ENCODE measurements at places on chromosomes 7 and 10. TPM values are rescaled to one million over a fixed set of nuclear protein-coding genes. Genes with fewer than 3 reads are reported as not detected.

GRCh38 chr7:151379534-151380198 lies 30.2 kb downstream of the WDR86 start:
- no peak for ATAC-seq

- no peak for ATAC-seq
These were observed 73.9 kb upstream of the PTN start for GRCh38 chr7:137417464-137417863.

DNA sequence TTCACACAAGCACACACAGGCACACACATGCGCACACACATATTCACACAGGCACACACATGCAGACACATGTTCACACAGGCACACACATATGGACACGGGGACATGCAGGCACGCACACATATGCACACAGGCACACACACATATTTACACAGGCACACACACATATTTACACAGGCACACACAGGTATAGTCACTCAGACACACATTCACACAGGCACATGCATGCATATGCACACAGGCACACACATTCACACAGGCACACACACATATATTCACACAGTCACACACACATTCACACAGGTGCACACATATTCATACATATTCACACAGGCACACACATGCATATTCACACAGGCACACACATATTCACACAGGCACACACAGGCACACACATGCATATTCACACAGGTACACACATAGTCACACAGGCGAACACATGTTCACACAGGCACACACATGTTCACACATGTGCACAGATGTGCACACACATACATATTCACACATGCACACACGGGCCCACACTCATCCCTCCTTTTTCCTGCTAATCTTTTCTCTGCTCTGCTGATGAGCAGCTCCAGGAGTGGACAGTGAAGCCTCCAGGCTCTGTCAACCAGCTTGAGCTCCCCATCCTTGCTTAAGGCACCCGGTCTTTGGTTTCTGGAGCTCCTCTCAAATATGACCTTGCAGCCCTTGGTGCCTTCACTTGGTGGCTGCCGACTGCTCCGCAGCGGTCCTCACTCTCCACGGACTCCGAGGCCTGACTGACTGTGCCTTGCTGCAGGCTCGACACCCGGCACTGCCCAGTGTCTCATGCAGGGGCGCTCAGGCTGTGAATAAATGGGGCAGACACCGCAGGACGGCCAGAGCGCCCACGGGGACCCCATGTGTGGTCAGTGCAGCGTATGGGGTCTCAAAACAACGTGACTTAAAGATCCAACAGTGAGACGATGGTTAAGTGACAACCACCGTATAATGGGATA lies 581.2 kb upstream of the MGMT start:
- ATAC-seq, result no peak

Gene IDI2
- total RNA-seq, result not detected

GRCh38 chr7:127678947-127679346 lies 27.0 kb downstream of the SND1 start:
- ATAC-seq, result peak; percentile 86

Gene BUD31
- total RNA-seq, result 96.1 TPM

Gene CFAP69
- 0.42 TPM for total RNA-seq

GRCh38 chr10:126568809-126569385 lies 101.6 kb downstream of the C10orf90 start:
- ATAC-seq, result no peak

Gene ADGRA1
- total RNA-seq, result not detected

- no peak for ATAC-seq
These were observed 192.3 kb downstream of the EVX1 start for GRCh38 chr7:27434756-27435400.

GRCh38 chr7:107943018-107943417 lies 52.0 kb downstream of the DLD start:
- ATAC-seq, result no peak

DNA sequence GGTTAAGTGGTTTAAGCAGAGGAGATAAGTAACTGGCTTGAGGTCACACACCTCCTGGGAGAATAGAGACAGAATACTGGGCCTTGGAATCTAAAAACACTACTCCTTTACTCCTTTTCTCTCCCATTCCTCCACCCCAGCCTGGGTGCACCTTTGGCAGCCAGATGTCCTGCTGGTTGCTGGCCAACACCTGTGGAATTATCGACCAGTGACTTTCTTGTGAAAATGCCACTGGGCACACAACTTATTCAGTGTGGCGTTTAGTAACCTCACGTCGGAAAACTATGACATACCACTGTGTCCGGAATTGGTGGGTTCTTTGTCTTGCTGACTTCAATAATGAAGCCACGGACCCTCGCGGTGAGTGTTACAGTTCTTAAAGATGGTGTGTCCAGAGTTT lies 26.4 kb downstream of the RNF133 start:
- no peak for ATAC-seq

DNA sequence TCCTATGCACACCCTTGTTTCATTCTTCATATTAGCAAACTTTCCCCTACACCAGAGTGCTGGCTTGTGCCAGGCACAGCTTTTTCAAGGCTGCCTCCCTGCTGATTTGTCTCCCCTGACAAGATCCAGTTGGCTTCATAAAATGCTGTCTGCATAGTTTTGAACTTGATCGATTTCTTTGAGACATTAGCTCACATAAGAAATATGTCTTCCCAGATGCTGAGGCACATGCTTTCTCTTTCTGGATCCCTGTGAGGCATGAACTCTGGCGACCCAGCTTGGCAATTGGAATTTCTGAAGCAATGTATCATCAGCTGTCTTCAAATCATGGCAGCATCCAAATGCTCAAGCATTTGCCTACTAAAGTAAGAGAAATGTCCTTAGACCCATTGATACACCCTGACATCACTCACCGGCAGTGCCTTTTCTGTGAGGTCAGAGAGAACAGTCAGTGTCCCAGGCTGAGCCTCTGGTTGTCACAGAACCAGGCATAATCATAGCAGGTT lies 616.4 kb upstream of the GHITM start:
- no peak for ATAC-seq

DNA sequence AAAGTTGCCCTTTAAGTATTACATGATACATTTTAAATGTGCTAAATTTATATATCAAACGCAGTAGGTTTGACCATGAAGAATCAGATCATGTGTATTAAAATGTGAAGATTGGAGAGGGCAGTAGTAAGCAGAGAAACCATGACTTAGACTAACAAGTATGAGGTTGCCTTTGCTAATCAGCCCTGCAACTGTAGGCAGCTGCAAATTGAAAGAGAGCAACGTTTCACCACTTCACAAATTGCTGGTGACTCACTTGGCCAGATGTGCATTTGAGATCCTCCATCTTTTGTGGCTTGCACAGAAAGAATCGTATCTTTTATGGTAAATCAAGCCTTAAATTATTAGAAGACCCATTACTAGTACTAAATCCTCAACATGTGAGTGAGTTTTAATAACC lies 10.1 kb upstream of the SEMA3A start:
- ATAC-seq, result no peak

GRCh38 chr10:52486840-52487611 lies 172.9 kb downstream of the DKK1 start:
- no peak for ATAC-seq

- peak; percentile 27 for ATAC-seq
These were observed 868 bp downstream of the TIAL1 start for GRCh38 chr10:119595676-119596515.

GRCh38 chr10:28677888-28678686 lies 766 bp downstream of the BAMBI start:
- ATAC-seq, result no peak

DNA sequence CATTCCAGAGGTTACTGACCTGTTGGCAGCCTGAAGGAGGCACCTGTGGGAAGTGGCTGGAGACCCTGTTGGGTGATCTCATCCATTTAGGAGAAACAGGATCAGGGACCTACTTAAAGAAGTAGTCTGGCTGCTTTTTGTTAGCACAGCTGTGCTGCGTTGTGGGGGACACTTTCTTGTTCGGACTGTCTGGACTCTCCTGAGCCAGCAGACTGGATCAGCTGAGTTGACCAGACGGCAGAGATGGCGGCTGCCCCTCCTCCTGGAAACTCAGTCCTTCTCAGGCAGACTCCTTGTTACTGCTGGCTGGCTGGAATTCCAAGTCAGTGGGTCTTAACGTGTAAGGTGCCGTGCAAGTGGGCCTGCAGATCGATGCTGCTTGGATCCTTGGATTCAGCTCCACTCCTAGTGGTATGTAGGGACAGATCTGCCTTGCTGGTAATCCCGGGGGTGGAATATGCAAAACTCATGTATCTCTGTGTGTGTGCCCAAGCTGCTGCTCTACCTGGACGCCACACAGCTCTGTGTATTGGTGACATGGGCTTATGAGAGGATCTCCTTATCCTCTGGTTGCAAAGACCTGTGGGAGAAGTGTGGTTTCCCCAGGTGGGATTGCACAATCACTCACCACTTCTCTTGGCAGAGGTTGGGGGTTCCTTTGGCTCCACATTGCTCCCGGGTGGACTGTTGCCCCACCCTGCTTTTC lies 87.3 kb downstream of the CCSER2 start:
- no peak for ATAC-seq

GRCh38 chr10:99685597-99685967 lies 26.3 kb downstream of the ENTPD7 start:
- ATAC-seq, result no peak

GRCh38 chr7:40845943-40846342 lies 711.1 kb downstream of the SUGCT start:
- no peak for ATAC-seq

DNA sequence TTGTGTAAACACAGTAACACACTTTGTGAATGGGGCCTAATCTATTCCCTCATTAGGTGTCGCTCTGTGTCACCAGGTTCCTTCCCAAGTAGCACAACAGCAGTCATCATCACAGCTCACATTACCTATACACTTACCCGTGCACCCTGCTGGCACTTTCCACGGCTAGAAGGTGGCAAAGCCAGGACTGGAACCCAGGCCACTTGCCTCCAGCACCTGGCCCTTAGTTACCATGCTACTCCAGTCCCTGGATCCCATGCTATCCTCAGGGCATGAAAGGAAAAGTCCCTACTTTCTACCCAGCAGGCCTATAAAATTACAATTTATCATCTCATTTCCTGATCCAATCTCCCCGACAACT lies 18.4 kb downstream of the SMURF1 start:
- no peak for ATAC-seq

DNA sequence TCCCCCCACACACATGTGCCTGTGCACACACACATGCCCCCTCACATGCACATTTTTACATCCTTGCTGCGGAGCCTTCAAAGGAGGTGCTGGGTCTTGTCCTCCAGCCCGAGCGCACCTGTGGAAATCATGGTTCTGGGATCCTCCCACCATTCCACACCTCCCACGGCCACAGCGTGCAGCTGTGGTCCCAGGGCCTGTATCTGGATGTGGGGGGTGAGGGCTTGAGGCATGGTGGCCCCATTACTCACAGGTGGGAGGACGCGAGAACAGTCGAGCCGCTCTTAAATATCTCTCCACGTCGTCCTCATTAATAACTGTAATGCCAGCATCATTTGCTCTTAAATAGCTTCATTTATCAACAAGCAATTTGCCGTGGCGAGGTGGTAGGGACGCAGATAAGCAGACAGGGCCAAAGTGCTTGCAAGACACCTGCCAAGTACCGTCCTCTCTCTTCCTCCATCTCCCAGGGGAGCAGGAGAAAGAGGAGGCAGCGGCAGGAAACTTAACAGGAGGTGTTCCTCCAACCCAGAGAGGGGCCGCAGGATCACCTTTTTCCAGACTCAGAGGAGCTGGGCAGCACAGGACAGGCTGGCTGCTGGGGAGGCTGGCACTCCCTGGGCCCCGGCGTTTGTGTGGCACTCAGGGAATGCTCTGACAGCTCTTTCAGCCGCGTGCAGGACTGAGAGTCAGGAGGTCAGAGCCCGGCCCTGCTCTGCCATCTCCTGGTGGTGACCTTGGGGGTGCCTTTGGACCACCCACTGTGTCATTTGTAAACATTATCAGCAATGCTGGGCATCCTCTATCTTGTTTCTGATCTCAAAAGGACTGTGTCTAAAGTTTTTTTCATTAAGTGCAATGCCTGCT lies 87.4 kb downstream of the CDH23 start:
- ATAC-seq, result no peak

Gene FZD1
- 0.08 TPM for total RNA-seq

Gene CXCL12
- total RNA-seq, result not detected

GRCh38 chr10:1476455-1476803 lies 260.9 kb downstream of the ADARB2 start:
- ATAC-seq, result no peak

- ATAC-seq, result no peak
These were observed 64.7 kb downstream of the PPP1R17 start for GRCh38 chr7:31751726-31752125.

DNA sequence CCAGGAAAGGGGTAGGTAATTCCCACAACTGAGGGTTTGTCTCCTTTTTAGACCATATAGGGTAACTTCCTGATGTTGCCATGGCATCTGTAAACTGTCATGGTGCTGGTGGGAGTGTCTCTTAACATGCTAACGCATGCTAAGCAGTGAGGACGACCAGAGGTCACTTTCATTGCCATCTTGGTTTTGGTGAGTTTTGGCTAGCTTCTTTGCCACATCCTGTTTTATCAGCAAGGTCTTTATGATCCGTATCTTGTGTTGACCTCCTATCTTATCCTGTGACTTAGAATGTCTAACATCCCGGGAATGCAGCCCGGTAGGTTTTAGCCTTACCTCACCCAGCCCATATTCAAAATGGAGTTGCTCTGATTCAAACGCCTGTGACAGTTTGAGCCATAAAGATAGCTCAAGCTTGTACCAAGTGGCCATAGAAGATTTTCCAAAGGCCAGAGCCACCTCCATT lies 176.0 kb upstream of the NAMPT start:
- ATAC-seq, result no peak

DNA sequence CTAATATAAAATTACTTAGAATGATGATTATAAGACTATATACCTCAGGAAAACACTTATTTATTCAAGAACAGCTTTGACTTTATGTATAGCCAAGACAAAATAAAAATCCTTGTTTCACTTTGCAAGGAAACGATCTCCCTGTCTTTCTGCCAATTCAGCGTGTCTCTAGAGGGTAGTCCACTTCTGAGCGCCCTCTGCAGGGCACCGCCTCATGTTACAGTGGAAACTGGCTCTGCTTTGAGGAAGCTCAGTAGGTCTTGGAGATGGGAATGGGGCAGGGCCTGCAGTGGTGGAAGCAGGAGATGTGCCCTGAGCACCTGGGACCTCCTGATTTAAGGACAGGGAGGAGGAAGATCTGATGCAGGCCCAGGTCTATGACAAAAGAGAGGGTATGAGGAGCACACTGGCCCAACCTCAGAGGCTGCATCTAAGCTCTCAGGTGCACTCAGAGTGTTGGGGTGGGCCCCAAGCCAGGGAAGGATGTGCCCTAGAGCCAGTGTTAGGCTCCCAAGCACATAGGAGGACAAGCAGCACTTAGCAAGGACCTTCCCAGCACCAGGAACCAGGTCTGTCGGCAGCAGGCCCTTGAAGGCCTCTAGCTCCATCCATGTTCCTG lies 481.0 kb downstream of the TNS3 start:
- ATAC-seq, result no peak

All from activated T-helper 17 cell treated with anti-CD3 and anti-CD28 coated beads, Interleukin-2, amount 50 U/mL, for 72 hours (primary cell).